Bone marrow (tissue), 2 donors: ENCODE measurements at places on chromosomes 4 and X.

- DNase-seq, result no peak
These were observed 3.5 kb downstream of the HUWE1 start for GRCh38 chrX:53682885-53683555.

DNA sequence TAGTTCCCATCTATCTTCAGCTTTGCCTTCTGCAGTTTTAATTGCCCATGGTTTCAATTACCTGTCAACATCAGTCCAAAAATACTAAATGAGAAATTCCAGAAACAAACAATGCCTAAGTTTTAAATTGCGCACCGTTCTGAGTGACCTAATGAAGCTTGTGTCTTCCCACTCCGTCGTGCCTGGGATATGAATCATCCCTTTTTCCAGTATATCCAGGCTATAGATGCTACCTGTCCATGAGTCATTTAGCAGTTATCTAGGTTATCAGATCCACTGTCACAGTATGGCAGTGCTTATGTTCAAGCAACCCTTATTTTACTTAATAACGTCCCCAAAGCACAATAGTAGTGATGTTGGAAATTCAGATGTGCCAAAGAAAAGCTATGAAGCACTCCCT is 363.6 kb upstream of the FAM241A start:
- no peak for DNase-seq

DNA sequence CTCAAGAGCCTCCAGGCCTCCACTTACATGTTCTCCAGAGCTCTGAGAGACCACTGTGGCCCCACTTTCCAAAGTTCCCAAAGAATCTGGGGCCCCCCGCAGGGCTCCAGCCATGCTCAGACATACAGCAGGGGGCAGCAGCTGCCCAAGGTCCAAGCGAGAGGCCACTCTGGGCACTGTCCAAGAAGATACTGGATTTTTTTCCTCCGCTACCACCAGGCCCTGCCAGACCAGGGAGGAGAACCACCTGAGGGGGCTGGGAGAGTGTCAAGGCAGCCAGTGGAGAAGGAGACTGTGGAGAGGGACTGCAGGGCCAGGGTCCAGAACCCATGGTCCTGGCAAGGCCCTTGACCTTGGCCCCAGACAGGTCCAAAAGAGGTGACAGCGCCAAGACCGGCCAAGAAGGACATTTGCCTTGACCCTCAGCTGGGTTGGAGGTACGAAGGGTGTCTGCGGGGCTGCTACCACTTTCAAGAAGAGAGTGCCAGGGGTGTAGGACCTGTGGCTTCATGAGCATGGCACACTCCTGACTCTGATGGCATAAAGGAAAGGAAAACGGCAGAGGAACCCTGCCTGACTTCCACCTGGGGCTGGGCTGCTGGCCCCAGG is 5.3 kb downstream of the EMD start:
- no peak for DNase-seq

GRCh38 chr4:134393592-134393991 is 192.0 kb upstream of the PABPC4L start:
- no peak for DNase-seq

DNA sequence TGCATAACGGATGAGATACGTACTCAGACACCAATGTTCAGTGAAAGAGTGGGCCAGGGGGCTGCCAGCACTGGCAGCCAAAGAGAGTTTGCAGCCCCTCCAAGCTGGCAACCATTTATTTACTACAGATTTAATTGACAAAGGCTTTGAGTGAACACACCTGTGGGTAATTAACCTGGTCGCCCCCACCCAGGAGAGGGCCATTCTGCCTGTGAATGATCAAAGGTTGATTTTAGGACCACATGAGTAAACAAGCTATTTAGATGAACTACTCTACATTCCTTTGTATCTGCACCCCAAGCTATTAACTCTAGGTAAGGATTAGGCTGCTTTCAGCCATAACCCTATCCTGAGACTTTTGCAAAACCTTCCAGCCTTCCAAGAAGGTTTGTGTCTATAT is 55.0 kb downstream of the RBM46 start:
- no peak for DNase-seq

DNA sequence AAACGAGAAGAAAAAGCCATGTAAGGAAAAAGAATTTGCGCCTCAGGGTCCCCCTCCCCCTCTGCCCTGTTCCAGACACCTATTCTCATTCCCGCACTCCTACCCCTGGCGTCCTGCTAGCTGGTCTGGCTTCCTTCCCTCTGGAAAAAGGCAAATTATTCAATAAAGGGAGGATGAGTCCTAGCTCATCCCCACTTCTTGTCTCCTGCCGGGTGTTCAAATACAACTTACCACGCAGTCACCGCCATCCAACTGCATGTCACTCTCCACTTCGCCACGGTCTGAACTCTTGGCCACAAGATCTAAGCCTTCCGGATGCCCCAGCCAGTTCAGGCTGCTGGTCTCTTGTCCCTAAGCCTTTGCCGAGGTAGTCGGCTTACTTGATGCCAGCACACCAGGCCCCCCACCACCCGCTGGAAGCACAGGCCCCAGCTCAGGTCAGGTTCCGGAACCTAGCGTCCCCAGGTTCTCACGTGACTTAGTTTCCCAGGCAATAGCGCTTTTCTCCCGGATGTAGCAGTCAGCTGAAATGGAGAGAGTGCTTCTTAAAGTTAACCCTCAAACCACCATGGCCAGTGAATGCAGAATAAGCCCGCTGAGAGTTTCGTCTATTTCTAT is 209.6 kb upstream of the SPIN4 start:
- peak; percentile 19 for DNase-seq

DNA sequence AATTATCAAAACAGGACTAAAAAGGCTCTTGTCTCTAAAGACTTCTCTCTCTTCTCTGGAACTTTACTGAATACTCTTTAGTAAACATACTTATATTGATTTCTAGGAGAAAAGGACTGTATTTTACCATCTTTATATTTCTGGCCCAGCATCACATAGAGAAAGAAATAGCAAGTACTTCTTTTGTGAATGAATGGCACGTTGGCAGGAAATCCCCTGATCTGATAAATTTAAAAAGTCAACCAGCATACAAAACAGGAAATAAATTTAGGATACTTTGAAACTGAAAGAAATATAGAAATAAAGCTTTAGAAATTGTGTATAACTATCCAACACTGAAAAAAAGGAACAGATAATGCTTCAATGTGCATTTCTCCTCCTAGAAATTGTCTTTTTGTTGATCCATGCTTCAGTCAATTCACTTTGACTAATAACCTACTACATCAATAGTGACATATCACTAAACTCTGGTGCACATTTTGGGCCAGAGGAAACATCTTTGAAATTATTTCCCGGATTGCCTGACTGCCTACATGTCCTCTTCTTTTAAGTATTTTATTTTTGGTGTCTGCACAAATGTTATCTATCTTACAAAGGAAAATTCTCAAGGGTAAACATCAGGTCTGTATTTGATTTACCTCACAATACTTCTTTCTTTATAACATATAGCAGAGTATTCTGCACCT is 183.5 kb upstream of the FSTL5 start:
- DNase-seq, result no peak

GRCh38 chrX:101507986-101508385 is 22.7 kb downstream of the ARMCX4 start:
- no peak for DNase-seq

- no peak for DNase-seq
These were observed 73.0 kb downstream of the ABLIM2 start for GRCh38 chr4:8085491-8086117.

GRCh38 chr4:54318904-54319303 is 89.8 kb downstream of the PDGFRA start:
- DNase-seq, result no peak

- DNase-seq, result no peak
These were observed 48.6 kb upstream of the NAP1L5 start for GRCh38 chr4:88746206-88746605.

DNA sequence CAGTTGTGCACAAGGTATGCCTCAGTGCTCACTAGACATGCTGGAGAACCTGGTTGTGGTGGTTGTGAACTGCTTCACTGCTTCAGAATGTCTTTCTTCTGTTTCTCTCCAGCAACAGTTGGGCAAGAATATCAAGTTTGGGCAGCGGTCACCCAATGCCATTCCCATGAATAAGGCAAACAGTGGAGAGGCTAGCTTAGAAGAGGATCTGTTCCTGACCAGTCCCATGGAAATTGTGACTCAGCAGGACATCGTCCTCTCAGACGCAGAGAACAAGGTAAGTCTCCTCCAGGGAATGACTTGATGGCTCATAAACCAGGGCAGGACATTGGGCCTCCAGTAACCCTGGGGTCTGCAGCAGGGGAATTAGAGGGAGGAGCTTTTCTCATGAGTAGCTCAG is 79.9 kb downstream of the AASDH start:
- no peak for DNase-seq

- no peak for DNase-seq
These were observed 446 bp upstream of the FAM50A start for GRCh38 chrX:154443479-154443910.

GRCh38 chr4:110004556-110004955 is 91.9 kb downstream of the EGF start:
- no peak for DNase-seq

DNA sequence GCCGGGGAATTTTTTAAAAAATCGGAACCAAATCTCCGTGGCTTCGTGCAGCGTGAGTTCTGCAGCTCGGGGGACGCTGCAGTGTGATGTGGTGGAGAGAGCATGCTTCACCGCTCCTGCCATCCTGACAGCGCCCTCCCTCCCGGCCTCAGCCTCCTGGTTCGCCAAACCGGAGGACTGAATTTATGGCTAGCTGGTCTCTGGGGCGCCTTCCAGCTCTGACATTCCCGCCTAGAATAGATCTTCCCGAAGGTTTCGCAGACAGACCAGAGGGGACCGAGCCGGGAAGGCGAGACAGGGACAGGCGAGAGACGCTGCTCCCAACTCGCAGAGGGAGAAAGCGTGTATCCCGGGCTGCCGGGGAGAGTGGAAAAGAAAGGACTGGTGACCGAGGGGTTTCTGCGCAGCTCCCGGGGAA is 25.9 kb downstream of the HOPX start:
- no peak for DNase-seq

GRCh38 chr4:66048861-66049260 is 378.6 kb upstream of the EPHA5 start:
- no peak for DNase-seq

GRCh38 chr4:8596891-8597290 is 4.3 kb downstream of the CPZ start:
- DNase-seq, result no peak

DNA sequence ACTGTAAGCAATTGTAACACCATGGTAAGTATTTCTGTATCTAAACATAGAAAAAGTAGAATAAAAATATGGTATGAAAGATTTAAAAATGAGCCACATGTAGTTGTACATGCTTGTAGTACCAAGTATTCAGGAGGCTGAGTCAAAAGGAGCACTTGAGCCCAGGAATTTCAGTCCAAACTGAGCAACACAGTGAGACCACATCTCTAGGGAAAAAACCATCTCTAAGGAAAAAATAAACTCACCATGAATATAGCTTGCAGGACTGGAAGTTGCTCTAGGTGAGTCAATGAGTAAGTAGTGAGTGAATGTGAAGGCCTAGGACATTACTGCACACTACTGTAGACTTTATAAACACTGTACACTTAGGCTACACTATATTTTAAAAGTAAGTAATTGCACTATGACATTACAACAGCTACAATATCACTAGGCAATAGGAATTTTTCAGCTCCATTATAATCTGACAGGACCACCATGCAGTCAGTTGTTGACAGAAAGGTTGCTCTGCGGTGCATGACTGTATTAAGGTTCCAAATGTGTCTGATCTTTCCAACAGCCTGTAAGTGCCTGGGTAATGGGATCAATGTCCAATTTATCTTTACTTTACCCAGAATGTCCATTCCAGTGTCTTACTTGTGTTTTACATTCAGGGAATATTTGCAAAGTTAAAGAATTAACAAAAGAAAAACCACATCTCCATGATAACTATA is 28.9 kb upstream of the LRBA start:
- DNase-seq, result no peak

DNA sequence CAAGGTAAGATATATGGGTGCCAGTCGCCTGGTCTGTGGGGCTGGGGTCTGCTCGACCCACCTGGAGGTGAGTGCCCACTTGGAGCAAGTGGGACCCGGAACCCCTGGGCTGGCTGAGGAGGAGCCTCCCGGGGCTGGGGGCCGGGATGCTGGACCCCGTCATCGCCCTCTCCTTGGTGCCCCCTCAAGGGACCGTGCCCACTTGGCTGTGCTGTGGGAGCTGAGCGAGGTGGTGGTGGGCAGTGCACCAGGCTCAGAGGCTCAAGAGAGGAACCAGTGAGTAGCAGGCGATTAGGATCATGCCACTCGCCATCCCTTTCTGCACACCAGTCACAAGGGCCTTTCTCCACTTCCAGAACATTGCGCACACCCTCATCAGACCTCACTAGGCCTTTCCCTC is 203.8 kb upstream of the PSAPL1 start:
- no peak for DNase-seq

DNA sequence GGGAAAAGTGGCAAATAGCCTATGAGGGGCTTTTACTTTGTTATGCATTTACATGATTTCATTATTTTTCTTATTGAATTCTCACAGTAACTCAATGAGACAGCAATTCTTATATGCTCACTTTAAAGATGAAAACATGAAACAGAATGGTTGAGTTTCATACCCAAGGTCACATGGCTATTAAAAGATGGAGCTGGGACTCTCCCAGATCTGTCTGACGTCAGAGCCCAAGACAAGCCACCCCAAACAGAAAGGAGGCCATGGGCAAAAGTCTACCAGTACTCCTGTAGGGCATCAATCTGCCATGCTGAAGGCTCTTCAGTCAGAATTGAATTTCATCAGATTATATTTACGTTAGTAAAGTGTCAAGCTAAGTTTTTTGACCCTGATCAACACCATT is 13.2 kb downstream of the HSD17B11 start:
- no peak for DNase-seq

DNA sequence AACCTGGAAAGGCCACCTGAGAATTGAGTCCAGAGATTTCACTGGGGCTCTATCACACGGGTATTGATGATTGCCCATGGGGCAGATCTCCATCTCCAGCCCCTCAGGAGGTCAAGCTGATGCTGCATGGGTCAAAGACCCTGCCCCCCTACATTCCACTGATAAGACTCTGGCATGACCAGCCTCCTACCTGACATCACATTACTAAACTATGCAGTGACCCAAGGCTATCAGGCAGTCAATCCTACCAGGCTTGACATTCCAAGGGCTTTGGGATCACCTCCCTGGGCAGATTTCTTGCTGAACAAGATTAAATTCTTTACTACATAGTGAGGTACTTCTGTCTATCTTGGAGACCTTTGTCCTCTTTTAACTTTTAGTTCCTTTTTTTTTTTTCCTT is 192.7 kb upstream of the STS start:
- no peak for DNase-seq

DNA sequence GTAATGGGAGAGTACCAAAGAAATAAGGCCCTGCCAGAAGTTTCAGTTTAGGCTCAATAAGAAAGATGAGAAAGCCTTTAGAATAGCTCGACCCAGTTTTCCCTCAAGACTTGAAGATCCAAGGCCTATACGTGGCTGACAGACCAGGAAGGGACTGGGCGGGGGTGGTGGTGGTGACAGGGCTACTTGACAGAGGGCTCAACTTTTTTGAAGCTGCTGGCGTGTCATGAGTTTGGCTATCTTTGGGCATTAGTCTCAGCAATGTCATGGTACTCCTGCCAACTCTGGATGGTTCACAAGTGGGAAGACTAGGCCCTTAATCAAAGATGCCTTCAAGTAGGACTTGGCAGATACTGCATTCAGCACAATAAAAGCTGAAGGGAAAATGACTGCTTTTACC is 100.1 kb upstream of the SCML1 start:
- DNase-seq, result no peak
